ENCODE measurements at places on chromosomes 2 and 18.

DNA sequence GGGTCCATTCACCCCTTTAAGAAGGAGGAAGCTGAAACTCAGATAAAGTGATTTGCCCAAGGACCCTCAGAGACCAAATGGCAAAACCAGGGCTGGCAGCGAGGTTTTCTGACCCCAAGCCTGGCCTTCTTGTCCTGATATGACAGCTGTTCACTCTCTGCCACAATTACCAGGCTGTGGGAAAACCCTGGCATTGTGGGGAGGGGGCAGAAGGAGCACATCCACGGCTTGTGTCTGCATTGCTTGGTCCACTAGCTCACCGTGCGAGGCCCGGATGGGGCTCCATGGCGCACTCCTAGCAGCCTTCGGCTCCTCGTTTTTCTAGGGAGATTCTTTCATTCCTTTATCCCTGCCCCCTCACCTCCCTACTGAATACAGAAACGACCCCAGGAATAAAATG lies 143.4 kb upstream of the SIX2 start:
- no peak for DNase-seq

DNA sequence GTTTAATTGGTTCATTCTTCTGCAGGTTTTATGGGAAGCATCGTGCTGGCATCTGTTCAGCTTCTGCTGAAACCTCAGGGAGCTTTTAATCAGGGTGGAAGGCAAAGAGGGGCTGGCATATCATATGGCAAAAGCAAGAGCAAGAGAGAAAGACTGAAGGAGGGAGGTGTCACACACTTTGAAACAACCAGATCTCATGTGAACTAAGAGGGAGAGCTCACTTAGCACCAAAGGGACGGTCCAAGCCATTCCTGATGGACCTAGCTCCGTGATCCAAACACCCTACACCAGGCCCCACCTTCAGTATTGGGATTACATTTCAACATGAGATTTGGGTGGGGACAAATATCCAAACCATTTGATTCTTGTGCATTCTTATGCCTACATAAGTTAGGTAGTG lies 563.1 kb downstream of the SPAG16 start:
- no peak for DNase-seq

DNA sequence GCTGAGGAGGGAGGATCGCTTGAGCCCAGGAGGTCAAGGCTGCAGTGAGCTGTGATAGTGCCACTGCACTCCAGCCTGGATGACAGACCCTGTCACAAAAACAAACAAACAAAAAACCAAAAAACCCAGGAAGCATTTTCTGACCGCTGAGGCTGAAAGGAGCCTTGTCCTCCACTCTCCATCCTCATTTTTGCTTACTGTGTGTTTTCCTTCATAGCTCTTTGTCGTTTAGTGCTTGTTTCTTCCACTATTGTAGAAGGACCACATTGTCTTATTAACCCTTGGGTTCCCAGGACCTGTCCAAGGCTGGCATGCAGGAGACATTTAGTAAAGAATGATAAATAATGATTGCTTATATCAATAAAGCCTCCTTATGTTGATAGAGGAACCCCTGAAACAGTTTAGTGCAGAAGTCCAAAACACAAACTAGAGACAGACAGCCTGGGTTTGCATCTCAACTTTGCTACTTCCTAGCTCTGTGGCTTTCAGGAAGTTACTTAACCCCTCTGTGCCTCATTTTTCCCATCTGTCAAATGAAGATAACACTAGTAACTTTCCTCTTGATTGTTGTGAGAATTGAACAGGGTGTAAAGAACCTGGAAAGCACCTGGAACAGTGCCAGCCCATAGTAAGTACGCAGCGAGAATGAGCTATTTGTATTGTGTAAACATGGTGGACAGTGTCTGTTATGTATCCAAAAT lies 126.0 kb downstream of the LPIN1 start:
- DNase-seq: no peak

DNA sequence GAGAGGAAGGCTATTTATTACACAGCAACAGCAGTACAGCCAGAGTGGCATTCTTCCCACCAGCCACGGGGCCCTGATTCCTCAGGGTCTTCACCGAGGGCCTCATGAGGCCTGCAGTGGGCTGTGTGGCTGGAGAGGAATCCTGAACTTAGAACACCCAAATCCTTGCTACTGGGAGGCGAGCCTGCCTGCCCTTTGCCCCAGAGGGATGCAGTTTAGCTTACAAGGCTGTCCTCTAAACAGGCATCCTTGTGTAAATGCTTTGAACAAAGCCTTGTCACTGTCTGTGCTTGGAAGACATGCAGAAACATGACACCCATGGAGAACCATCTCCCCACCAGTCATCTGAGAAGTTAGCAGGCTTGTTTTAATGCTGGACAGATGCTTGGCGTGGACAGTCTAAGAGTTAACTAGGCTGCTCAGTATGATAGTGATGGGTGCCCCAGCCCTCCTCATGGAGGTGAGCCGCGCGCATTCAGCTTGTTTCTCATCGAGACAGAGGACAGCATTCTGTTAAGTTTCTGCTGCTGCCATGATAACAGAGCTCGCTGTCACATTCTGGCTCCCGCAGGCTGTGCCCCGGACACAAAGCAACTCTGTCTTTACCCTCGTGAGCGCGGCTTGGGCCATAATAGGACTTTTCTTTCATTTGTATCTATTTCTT lies 42.9 kb downstream of the ADI1 start:
- no peak for DNase-seq

DNA sequence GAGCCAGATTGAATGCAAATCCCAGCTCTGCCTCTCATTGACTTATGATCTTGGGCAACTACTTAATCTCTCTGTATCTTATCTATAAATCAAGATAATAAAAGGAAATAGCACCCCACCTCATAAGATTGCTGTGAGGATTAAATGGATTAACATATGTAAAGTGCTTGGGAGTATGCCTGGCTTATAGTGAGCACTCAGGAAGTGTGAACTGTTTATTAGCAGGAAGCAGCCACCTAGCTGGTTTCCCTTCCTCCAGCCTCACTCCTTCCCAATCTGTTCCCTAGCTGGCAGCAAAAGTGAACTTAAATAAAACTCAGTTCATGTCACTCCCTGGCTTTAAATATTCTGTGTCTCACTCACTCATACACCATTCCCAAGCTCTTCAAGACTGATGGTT lies 526.6 kb upstream of the PKDCC start:
- no peak for DNase-seq

DNA sequence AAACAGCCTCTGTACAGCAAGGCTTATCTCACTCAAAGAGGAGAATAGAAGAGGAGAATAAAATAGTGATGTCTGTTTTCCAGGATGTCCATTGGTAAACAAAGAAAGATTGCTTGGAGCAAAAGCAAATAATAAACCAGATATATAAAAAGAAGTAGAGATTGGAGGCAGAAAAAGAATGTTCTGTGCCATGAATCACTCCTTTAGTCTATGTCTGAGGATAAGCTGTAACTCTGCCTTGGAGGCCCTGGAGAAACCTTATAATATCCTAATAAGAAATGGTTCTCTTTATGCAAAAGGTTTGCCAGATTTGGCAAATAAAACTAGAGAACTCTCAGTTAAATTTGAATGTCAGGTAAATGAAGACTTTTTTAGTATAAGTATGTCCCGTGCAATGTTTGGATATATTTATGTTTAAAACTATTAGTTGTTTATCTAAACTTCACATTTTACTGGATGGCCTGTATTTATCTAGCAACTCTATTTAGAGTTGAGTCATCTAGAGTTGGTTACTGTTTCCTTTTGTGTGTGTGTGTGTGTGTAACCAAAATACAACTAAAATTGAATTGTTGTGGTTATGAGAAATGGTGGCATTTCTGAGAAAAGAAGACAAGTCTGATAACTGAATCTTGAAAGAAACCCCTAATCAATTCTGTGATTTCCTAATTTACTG lies 510.3 kb upstream of the SETBP1 start:
- no peak for DNase-seq

- no peak for DNase-seq
Measured at GRCh38 chr18:61991201-61991600, 98.4 kb upstream of the RNF152 start.

GRCh38 chr2:25358836-25359235 lies 17.1 kb upstream of the DNMT3A start:
- no peak for DNase-seq

DNA sequence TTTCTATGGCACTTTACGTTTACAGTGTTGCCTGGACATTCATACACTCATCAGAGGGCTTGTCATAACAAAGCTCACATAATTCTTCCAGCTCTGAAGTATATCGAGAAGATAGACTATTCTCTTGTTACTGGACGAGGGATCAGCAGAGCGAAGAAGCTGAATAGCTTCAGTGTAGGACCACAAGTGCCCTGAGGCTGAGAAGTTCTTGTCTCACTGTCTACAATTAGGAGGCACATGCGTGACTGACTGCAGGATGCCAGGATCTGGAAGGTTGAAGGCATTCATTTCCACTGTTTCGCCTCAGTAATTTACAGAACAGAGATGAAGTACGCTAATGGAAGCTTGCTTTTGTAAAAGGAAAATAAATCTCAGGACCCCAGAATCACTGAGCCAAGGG lies 9.6 kb downstream of the SH3YL1 start:
- no peak for DNase-seq

GRCh38 chr2:131552871-131553270 lies 25.2 kb downstream of the CCDC74A start:
- DNase-seq: no peak

DNA sequence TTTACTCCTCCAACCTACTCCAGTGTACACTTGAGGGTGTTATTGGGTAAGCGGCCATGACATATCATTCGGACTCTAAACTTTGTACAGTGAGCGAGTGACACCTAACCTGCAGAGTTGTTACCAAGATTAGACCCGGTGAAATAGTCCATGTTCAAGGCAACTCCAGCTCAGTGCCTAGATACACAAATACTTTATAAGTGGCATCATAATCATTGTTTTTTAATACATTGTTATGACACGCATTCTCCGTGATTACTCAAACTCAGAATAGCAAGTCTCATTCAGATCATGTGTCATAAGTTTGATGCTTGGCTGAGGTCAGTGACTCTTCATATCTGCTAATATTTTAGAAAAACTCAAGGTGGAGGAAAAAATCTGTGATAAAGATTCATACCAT lies 597.8 kb downstream of the DCC start:
- DNase-seq: no peak

DNA sequence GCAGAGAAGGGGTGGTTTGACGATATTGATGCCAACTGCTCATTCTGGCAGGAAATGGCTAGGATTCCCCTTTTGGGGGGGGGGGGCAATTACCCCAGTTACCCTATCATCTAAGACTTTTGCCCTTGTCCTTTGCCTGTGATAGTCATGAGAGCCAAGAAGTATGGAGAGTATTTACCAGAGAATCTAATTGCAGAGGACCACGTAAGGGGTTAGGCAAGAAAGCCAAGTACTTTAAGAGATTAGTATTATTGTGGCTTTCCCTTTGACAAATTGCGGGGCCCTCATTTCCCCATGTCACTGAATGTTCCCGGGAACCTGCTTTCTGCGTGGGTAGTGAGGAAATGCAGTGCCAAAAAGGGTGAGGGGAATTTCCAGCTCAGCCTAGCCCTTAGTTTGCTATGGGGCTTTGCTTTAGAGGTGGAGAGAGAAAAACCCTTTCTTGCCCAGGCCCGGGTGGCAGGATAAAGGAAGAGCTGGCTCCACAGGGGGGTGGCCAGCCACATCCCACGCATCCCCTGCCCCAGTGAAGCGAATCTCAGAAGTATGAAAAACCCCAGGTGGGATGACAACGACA lies 1.5 kb downstream of the AQP4 start:
- DNase-seq: no peak

GRCh38 chr18:12599543-12599942 lies 58.4 kb downstream of the SPIRE1 start:
- peak; percentile 48 for DNase-seq

- no peak for DNase-seq
Measured at GRCh38 chr18:78092901-78093300, 843.3 kb downstream of the GALR1 start.

DNA sequence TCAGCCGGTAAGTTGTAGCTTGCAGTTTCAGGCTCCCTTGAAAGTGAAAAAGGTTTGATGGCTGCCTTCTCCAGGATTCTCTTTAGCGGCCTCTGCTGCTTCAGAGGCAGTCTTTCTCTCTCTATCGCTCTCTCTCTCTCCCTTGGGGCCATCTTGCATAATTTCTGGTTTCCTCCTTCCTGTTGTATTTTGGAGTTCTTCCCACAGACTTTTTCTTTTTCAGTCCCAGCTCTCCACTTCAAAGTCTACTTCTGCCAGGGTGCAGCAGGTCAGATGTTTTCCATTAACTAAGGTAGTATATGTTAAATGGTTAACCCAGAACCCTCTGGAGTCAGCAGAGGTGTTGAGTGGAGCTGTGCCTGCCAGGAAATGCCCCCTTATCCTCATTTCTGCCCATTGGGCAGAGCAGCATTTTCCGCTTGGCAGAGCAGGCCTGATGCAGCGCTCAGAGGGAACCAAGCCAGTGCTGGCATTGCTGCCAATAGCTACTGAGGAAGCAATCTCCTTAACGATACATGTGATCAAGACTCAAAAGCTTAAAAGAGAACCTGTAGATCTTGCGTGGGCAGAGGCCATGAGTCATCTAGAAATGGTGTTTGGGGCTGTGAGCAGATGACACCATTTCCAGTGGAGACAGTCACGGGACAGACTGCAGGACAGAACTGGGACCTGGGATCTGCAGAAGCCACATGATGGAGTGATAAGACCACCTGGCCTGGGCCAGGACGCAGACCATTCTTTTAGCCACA lies 20.8 kb downstream of the DBI start:
- DNase-seq: no peak

DNA sequence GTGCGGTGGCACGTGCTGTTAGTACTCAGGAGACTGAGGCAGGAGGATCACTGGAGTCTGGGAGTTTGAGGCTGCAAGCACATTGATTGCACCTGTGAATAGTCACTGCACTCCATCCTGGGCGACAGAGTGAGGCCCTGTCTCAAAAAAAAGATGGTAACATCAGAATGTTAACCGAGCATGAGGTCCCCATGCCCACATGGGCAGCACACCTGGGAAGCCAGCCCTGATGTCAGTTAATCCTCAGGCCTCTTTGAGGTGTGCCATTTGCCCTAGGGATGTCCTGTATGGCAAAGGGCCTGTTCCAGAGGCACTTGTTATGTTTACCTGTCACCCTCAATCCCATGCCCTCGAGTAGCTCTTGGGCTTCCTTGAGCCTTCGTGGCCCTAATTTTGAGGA lies 16.6 kb downstream of the RBFA start:
- no peak for DNase-seq

DNA sequence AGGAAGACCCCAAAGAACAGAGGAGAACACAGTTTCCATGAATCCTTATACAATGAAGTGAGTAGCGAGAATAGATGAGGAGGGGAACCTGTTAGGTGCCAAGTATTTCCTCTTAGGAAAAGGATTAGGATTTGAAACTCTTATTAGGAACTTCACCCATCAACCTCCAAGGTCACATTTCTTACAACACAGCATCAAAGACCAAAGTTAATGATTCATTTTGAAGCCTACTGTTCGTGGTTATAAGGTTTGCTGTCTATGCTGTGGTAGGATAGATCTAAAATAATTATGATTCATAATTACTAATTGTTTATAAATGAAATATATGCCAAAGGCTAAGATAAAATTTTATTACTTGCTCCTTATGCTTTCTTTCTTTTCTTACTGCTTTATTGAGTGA lies 6.1 kb downstream of the CFAP221 start:
- DNase-seq: no peak

DNA sequence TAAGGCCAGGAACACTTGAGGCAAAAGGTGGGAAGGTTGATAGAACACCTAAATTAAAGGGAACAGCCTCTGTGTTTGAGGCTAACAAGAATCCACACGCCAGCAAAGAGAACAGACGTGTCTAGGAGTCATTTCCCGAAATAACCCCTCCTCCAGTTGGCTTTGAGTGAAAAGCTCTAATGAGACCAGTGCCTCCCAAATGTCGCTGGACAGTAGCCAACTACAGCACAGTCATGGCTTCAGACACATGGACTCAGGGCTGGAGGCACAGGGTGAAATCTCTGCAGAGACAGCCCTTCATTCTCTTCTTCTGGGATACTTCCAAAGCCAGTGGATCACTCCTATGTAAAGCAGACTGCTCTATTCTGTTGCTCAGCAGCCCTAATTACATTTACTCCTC lies 49.6 kb downstream of the SOWAHC start:
- no peak for DNase-seq

Measured in HCT116 (cell line).